ENCODE measurements at places on chromosomes 16 and 17.

DNA sequence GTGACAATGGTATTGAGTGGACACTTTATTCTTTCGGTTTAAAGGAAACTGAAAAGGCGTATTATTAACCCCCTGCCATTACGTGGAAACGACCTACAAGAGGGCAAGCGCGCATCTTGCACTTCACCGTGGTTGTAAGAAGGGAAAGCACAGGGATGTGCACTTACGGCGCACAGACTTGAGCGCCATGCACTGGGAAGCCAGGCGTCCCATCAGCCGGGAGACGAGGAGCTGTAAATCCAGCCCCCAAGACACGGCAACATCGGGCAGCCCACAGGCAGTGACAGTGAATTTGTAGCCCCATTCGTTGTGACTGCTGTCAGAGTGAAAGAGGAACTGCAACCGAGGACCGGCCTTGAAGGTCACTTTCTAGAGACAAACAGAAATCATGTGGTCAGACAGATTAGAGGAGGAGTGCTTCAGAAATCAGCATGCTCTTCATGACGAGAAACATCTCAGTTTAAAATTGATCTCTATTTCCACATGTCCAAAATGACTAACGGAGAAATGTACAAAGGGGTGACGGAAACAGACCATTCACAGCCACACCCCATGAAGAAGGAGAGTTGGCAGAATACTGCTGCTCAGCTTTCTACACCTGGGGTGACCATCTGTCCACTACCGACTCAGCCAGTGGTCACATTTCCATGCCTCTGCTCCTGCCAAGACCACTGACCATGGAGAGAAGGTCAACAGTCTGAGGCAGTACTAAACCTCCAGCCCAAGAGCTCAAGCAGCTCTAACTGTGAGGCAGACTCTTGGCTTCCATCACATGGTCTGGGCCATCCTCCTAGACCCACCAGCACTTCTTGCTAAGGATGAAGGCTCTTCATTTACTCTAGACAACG lies 68.6 kb downstream of the ZZEF1 start:
- DNase-seq: no peak

DNA sequence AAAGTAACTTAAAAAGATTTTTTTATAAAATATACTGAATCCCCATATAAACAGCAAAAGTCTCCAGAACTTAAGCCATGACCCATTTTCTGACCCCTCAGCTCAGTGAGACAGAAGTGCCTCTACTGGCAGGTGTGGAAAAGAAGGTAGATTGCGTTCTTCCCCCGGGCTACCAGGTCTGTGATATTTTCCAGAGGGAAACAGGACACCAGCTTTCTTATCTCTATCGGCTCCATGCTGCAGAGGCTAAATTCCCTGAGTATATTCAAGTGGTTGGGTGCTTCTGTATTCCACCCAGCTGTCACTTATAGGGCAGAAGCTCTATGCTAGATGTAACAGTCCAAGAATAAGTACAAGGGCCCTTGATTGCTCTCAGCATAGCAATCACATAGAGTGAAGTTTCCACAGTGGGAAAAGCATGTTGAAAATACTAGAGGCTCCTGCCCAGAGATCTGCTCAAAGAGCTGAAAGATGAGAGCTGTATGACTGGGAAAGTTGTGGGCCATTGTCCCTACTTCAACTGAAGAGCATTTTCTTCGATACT lies 687.3 kb downstream of the CDH11 start:
- no peak for DNase-seq

GRCh38 chr16:67212766-67213165 lies 13.8 kb downstream of the ELMO3 start:
- no peak for DNase-seq

- DNase-seq: no peak
These were observed 944 bp upstream of the WFIKKN1 start for GRCh38 chr16:629833-630248.

DNA sequence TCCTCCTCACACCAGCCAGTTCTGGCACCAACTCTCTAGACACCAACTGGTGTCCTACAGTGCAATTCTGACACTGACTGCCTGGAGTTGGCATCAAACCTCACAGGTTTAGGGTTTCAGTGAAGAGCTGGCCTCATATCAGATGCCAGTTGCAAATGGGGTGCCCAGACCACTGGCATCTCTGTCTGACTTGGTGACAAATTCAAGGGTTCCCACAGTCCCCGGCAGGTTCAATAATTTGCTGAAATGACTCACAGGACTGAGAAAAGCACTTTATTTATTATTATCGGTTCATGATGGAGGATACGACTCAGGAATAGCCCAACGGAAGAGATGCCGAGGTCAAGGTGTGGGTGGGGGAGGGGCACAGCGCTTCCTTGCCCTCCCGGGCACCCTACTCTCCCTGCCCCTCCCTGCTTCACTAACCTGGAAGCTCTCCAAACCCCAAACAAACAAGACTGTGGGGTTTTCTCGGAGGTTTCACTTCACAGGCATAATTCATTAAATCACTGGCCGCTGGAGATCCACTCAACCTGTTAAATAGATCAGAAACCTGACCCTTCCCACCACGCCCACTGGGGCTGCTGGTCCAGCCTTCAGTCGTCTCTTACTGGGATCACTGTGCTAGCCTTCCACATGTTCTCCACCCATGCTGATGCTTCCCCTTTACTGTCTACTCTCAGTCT lies 1.7 kb upstream of the NLRP1 start:
- peak; percentile 6 for DNase-seq

DNA sequence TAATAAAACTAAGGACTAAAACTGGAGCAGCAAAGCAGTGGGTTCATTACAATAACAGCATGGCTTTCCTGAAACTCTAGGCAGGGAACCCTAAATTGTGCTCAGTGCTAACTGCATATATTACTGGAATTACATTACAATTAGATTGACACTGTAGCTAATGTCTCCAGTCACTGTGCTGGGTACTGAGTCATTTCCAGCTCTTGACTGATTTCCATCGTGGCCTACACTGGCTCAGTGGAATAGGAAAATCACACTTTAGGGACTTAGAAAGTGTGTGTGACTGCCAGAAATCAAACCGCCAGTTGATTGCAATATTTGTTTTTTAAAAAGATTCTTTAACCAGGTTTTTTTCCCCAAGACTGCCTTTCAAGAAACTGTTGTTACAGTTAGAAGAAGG lies 1447.4 kb upstream of the GOT2 start:
- DNase-seq: no peak

GRCh38 chr16:29007730-29008593 lies 23.1 kb downstream of the LAT start:
- DNase-seq: no peak

- DNase-seq: no peak
These were observed 46.1 kb downstream of the MARVELD3 start for GRCh38 chr16:71672125-71672524.

DNA sequence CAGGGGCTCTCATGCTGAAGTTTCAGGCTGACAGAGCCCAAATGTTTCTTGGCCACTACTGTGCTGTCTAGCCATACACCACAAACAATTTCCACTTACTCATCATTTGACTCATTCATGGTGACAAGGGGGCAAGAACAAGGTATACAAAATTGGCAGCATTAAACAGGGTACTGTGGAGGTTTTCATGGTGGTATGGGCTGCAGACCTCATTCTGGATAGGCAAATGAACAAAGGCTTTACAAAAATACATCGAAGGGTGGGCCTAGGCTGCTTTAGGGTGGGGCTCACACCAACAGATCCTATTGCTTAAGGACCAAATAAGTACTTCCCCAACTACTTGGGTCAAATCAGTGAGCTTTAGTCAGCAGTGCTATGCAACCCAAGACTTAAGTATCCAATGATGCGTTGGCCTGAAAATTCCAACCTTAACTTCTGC lies 53.0 kb downstream of the N4BP1 start:
- DNase-seq: no peak

GRCh38 chr17:80312621-80313135 lies 52.0 kb downstream of the RNF213 start:
- DNase-seq: no peak

- DNase-seq: no peak
These were observed 33.5 kb downstream of the NUP93 start for GRCh38 chr16:56763291-56763916.

GRCh38 chr17:78359321-78359996 lies 418 bp downstream of the SOCS3 start:
- DNase-seq: no peak

DNA sequence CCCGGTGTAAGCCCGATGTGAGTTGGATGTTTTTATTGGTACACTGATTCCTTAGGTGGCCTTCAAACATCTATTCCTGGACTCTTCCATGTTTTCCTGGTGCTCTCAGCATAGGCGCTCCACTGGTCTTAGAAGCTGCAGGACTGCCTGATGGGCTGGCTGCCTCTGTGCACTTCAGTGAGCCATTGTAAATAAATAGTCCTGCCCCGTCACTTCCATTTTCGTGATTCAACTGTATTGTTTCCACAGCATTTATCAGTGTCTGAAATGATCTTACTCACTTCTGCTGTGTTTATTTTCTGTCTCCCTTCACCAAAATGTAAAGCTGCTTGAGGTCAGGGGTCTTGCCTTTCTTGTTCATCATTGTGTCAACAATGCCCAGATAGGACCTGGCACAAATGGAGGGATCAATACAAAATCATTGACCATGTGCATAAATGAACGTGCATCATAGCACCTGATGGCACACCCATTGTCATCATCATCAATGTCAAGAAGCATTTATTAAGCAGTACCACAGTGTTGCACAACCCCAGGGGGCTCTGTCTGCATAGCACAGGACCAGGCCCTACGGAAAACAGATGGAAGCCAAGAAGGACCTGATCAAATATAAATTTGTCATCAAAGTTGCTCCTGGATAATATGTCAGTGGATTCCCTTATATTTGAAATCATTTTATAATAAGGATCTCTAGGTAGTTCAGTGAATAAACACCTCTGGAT lies 66.6 kb upstream of the CPHXL start:
- no peak for DNase-seq

DNA sequence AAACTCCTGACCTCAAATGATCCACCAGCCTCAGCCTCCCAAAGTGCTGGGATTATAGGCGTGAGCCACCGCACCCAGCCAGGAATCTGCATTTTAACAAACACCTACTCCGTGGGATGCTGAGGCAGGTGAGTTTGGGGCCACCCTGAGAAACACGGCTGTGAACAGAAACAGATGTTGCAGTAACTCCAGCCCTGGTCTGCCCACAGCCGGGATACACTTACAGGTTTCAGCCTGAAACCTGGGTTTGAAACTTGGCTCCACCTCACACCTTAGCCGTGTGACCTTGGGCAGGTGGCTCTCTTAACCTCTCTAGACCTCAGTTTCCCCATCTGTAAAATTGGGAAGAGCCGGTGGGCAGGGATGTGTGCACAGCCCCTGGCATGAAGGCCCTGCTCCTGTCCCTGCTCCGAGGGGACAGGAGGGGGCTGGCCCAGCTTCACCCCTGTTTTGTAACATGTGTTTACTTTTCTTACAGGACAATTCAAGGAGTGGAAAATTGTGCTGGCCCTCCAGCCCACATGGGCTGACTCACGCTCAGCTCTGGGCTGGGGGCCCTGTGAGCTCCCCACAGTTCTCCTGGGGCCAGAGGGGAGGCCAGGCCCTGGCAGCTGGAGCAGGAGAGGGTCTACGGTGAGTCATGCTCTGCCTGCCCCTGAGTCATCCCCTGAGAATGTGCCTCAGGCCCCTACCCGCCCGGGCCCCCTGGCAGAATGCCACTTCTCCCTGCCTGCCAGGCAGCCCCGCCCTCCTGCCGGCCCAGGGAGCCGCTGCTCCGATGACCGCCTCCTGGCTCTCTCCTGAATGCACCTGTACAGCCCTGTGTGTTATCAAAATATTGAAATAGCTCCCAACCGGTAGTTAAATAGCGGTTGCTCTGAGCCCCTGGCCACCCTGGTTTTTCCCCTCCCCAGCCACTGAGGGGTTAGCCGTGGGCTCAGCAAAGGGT lies 7.7 kb upstream of the PPL start:
- DNase-seq: peak; percentile 60

- DNase-seq: no peak
These were observed 88.8 kb downstream of the LITAF start for GRCh38 chr16:11497851-11498289.

DNA sequence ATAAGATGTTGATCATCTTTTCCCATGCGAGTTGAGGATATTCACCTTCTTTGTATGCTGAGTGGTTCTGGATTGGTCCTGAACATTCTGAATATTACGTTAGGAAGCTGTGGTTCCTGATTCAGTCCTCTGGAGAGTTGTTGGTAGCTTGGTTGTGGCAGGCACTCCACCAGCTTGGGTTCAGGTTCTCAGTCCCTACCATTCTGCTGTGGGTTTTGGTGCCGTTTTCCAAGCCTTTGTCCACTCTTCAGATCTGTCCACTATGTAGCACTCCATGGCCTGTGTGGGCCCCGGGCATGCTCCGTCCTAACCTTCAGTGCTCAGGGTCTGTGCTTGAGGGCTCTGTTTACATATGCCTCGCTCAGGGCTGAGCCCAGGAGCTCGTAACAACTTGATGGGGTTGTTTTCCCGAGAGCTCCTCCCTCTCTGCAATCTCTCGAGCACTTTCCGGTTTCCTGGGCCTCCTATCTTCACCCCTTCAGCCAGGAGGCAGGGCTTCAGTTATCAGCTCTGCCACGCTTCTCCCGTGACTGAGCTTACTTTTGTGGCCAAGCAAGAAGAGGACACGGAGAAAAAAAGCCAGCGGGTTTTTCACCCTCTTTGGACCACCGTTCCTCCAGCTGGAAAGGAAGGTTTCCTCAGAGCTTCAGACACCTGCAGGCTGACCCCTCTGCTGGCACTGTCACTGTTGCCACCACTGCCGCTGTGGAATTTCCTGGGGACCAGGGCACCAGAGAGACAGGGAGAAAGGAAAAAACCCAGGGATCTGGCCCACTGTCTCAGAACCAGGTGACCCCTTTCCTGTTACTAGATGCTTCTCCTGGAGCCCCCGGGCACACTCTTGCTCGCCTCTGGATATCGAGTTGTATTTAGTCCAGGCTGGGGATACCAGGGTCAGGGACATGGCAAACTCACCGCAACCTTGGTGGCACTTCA lies 19.6 kb downstream of the KIAA0513 start:
- DNase-seq: no peak

DNA sequence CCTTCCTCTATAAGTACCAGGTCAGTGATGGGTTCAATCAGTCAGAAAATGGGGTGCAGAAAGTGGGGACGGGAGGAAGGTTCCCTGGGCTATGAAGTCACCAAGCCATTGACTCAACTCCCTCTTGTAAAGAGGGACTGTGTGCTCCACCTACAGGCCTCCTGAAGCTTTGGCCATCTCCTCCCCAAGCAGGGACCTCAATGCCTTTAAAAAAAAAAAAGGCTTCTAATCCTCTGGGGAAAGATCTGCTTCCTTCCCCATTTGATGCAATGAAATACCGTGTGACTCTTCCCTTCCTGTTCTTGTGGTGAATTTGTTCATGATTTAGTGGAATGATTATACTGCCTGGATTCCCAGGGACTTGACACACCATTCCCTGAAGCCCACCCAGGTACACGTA lies 30.8 kb downstream of the VWA3A start:
- DNase-seq: no peak

GRCh38 chr17:65514082-65514481 lies 47.4 kb downstream of the AXIN2 start:
- no peak for DNase-seq
